ENCODE measurements at places on chromosomes 2 and 18.
A peak's percentile ranks its signal among the peaks of the same experiment; 100 is the strongest.

- no peak for DNase-seq
Measured at GRCh38 chr2:207601774-207602173, 23.4 kb downstream of the METTL21A start.

DNA sequence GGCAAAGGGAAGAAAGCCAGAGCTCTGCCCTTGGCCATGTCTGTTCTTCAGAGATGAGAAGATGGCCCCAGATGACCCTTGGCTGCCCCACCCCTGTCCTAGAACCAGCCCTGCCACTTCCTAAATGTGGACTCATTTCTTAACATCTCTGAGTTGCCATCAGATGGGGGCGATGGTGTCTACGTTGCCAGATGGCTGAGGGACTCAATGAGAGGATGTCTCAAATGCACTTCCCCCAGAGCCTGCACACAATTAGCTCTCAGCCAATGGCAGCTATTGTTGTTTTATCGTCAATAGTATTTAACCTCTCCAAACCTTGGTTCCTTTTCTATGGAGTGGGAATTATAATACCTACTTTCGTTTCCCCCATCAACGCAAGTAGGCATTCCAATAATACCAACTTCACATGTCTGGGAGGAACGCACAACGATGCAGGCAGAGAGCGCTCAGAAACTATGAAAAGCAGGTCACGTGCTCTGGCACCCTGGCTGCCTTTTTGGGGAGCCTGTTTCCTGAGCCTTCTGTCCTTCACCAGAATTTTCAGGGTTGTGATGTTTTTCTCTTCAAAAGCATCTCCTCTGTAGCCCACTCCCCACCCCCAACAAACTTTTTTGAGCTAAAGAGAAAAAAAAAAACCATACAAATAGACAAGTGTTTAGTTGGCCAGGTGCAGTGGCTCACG lies 100.3 kb downstream of the MCFD2 start:
- peak; percentile 62 for DNase-seq

GRCh38 chr2:215835657-215836056 lies 177.7 kb downstream of the MREG start:
- DNase-seq = no peak

- no peak for DNase-seq
Measured at GRCh38 chr2:20723543-20723942, 56.6 kb downstream of the GDF7 start.

DNA sequence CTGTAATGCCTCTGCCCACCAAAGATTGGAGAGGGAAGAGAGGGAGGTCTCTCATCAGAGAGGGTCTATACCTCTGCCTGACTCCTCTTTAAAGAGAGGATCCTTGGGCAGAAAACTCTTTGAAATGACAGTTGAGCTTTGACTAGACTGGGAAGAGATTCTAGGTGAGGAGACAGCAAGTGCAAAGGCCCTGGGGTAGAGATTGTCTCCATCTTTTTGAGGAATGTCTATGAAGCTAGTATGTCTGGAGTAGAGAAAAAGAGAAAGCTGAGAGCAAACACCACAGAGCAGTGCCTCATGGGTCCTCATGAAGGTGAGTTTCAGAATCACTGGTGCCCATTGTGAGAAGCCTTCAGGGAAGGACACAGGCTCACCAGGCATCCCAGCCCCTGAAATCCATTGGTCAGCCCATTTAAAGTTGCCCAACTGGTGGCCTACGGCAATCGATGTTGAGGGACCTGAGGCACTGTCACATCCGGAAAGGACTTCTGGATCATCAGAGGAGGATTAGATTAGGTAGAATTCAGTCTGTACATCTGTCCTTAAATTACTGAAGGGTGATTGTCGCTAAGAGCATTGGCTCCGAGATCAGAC lies 31.5 kb downstream of the LBH start:
- no peak for DNase-seq
